ENCODE measurements at places on chromosomes 1 and 21.

DNA sequence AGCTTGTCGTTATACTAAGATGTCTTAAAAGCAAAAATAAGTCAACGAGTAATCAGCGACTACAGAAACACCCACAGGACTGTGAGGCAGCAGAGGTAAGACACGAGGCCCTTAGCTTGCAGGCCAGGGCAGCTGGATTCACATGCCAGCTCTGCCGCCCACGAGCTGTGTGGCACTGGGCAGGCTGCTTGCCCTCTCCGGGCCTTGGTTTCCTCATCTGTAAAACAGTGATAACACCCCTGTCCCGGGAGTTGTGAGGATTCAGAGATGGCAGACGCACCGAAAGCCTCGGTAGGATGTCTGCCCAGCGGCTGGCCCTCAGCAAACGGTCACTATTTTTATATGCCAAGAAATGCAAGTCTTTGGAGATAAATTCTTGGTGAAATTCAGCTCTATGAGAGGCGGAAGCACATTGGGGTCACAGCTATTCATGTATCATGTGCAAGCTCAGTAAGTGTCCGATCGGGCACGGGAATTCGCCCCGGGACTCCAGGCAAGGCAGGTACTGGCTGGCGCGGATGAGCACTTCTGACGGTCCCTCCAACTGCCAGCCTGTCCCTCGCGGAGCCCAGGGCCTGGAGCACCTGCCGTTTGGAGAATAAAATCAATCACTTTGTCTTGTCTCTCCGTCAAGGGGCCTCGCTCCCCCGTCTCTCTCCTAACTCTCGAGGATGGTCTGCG is 1.1 kb downstream of the C2CD2 start:
- DNase-seq: peak; percentile 24

DNA sequence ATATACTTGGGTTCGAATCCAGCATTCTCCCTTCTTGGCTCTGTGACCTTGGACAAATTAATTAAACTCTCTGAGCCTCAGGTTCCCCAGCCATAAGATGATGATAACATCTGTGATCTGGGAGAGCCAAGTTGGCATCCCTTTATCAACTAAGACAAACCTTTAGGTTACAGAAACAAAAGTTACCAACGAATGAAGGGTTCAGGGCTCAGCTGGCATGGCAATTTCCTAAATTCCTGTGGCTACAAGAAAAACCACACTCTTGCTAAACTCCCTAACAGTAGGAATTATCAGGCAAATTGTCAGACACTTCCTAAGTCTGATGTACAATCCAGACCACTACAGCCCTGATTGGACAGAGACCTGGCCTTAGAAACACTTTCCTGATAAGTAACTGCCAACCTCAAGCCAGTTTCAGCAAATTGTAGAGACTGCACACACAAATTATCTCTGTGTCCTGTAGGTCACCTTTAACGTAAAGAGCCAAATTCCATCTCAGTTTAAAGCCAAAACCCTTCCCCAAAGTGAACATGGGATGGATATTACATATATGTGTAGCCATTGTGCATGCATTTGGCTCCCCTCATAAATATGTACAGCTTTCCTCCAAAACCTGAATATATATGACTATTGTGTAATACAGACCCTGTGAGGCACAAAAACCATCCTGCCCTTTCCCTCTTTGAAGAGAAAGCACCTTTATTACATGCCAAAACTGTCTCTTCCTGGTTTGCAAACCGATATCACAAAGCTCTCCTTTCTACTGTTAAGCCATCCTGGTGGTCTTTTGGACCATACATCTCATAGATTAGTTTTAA is 39.5 kb upstream of the EDARADD start:
- DNase-seq: no peak

DNA sequence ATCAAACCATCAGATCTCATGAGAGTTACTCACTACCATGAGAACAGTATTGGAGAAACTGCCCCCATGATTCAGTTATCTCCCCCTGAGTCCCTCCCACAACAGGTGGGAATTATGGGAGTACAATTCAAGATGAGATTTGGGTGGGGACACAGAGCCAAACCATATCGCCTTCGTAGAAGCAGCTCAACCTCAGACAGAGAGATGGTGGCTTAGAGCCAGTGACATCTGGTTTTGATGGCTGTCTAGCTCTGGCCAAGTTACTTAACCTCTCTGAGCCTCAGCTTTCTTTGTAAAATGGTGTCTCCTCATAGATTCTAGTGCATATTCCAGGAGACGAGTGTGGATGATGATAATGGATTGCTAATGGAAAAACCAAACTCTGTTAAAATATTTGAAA is 27.2 kb downstream of the MX1 start:
- DNase-seq: no peak

- peak; percentile 44 for DNase-seq
Measured at GRCh38 chr1:2556678-2557481, 709 bp downstream of the TNFRSF14 start.

GRCh38 chr1:67880056-67880601 is 46.9 kb upstream of the GNG12 start:
- peak; percentile 98 for DNase-seq

DNA sequence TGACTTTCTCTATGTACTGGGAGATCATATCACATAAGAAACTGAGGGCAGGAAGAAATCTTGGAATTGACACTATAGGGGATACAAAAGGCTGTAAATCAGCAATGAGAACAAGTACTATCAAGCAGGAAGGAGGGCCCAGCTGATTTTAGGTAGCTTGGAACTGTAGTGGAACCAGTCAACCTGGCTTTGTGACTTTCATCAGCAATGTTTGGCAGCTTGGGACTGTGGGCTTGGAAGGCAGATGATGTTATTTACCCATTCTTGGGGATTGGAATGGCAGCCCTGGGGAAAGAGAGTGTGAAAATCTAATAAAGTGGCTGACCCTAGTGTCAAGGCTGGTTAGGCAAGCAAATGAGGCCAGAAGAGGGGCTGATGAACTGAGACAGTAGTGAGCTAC is 1073.3 kb downstream of the ADGRL2 start:
- DNase-seq: no peak

DNA sequence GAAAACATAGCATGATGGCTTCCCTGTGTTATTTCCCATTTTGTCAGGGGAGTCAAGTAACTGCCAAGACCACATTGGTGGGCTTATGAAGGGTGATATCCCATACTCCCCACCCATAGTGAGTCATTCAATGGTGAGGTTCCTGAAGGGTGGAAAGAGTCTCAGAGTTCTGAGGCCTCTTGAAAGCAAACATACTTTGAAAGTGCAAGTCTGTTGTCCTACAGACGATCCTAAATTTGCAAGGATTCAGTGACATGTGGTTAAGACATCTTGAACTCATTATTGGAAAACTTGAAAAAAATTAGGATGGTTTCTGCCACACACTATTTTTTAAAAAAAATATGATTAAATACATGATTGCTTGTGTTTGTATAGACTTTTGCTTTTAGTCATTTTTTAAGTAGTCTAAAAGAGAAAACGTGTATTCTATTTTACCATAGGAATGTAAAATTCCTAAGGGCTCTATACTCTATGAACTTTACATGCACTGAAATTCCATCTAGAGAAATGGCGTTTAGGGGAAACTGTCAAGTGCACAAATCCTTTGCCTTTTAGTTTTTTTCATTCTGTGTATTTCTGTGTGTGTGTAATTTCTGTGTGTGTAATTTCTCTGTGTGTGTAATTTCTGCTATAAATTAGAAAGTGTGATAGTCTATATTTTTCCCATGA is 225.5 kb upstream of the ADAMTS5 start:
- DNase-seq: no peak

GRCh38 chr1:192476802-192477298 is 98.7 kb upstream of the RGS1 start:
- DNase-seq: no peak

DNA sequence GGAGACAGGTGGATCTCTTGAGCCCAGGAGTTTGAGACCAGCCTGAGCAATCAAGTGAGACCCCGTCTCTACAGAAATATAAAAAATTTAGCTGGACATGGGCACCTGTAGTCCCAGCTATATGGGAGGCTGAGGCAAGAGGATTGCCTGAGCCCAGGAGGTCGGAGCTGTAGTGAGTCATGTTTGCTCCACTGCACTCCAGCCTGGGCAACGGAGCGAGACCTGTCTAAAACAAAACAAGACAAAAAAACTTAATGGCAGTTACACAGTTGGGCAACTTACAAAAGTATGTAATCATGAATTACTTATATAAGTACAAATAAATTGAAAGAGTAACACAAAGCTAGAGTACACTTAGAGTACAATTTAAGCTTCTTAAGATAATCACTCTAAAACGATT is 25.2 kb downstream of the RC3H1 start:
- no peak for DNase-seq
